ENCODE measurements at places on chromosomes 11 and 22.

GRCh38 chr11:128326791-128327190 is 260.6 kb downstream of the ETS1 start:
- no peaks in the 10 kb centered on the region for H3K36me3 ChIP-seq
- no peak overlapping the region for H3K4me3 ChIP-seq
- no peaks in the 10 kb centered on the region for H3K27me3 ChIP-seq
- no peak for DNase-seq

DNA sequence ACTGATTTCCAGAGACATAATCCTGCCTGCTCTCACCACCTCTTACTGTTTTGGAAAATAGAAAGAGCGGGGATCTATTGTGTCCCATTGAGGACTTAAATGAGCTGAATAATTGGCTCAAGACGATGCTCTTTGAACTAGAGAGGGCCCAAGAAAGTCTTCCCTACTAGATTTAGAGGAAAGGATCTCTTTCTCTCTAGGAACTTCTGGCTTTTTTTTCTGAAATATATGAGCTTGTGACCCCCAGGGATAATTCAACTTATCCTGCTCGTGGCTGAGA is 461.4 kb upstream of the KIRREL3 start:
- no peaks in the 10 kb centered on the region for H3K36me3 ChIP-seq
- peaks cover 52% of the 10 kb centered on the region for H3K27me3 ChIP-seq
- DNase-seq, result no peak
- H3K4me3 ChIP-seq, result no peak overlapping the region
- no peak overlapping the region for H3K27ac ChIP-seq

- no peaks in the 10 kb centered on the region for H3K4me1 ChIP-seq
- no peaks in the 10 kb centered on the region for H3K36me3 ChIP-seq
- H3K27me3 ChIP-seq, result no peaks in the 10 kb centered on the region
- DNase-seq, result no peak
Measured at GRCh38 chr22:37464181-37464580, 22.0 kb downstream of the MFNG start.

- 0 out of 2 replicates have a peak, but pooled peaks cover 3% of the 10 kb centered on the region for H3K36me3 ChIP-seq
- DNase-seq, result no peak
- peak overlapping the region; percentile 19 for H3K27ac ChIP-seq
- H3K4me1 ChIP-seq, result peaks cover 24% of the 10 kb centered on the region
- no peak overlapping the region for H3K4me3 ChIP-seq
Measured at GRCh38 chr11:46116007-46116711, 5.1 kb downstream of the PHF21A start.

GRCh38 chr11:116189408-116190170 is 583.2 kb downstream of the BUD13 start:
- peaks cover 41% of the 10 kb centered on the region for H3K27me3 ChIP-seq
- no peak overlapping the region for H3K27ac ChIP-seq
- no peak for DNase-seq

DNA sequence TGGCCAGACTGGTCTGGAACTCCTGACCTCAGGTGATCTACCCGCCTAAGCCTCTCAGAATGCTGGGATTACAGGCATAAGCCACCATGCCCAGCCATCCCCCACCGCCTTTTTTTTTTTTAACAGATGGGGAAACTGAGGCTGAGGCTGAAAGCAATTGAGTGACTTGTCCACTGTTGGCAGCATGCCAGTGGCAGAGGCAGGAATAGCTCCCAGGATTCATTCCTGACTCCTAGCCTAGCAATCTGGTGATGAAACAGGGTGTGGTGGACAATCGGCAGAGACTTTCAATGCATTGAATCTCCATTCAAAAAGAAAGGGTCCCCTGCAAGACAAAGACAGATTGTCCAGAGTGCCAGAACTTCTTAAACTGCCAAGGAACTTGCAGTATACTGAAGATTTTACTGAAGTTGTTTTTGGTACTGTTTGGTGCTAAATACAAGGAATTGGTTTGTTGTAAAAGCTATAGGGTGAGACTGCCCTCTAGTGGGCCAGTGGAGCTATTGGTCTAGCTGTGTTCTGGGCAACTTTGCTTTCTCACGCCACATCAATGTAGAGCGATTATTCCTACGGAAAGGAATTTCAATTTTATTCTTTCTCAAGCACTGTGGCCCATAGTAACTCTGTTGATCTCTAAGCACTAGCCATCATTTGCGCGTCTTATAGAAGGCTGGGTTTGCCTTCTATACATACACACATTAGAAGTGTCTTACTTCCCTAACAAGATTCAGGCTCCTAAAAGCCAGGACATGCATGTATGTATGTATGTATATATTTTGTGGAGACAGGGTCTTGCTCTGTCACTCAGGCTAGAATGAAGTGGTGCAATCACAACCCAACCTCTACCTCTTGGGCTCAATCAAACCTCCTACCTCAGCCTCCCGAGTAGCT is 21.0 kb downstream of the C22orf31 start:
- no peak overlapping the region for H3K4me3 ChIP-seq
- H3K27me3 ChIP-seq, result no peaks in the 10 kb centered on the region
- no peaks in the 10 kb centered on the region for H3K36me3 ChIP-seq
- H3K27ac ChIP-seq, result no peak overlapping the region
- peaks cover 22% of the 10 kb centered on the region for H3K4me1 ChIP-seq
- DNase-seq, result peak; percentile 44

GRCh38 chr11:76801225-76801624 is 18.1 kb downstream of the TSKU start:
- no peak for DNase-seq
- H3K27me3 ChIP-seq, result no peaks in the 10 kb centered on the region
- H3K27ac ChIP-seq, result 0 out of 2 replicates have a peak overlapping the region, but pooled peaks have one; percentile 22
- no peak overlapping the region for H3K4me3 ChIP-seq
- H3K4me1 ChIP-seq, result peaks cover 39% of the 10 kb centered on the region
- H3K36me3 ChIP-seq, result peaks cover 26% of the 10 kb centered on the region

GRCh38 chr22:46578251-46578823 is 40.9 kb upstream of the CELSR1 start:
- H3K27ac ChIP-seq, result no peak overlapping the region
- peaks cover 12% of the 10 kb centered on the region for H3K36me3 ChIP-seq
- peaks cover 45% of the 10 kb centered on the region for H3K4me1 ChIP-seq
- H3K27me3 ChIP-seq, result no peaks in the 10 kb centered on the region
- no peak for DNase-seq

DNA sequence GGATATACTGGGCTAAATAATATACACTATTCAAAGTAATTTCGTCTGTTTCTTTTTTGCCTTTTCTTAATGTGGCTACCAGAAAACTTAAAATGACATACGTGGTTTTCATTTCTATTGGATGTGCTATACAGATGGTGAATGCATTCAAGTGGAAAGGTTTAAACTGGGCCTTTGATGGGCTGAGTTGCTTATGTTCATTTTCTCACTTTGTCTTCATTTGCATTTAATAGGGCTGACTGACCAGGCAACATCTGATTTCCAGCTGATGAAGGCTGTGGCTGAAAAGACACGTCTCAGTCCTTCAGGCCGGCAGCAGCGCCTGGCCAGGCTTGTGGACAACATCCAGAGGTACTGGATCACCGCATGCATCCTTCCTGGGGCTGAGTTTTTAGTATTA is 27.9 kb downstream of the PIWIL4 start:
- H3K27me3 ChIP-seq, result no peaks in the 10 kb centered on the region
- peaks cover 4% of the 10 kb centered on the region for H3K4me1 ChIP-seq
- H3K4me3 ChIP-seq, result no peak overlapping the region
- no peaks in the 10 kb centered on the region for H3K36me3 ChIP-seq

DNA sequence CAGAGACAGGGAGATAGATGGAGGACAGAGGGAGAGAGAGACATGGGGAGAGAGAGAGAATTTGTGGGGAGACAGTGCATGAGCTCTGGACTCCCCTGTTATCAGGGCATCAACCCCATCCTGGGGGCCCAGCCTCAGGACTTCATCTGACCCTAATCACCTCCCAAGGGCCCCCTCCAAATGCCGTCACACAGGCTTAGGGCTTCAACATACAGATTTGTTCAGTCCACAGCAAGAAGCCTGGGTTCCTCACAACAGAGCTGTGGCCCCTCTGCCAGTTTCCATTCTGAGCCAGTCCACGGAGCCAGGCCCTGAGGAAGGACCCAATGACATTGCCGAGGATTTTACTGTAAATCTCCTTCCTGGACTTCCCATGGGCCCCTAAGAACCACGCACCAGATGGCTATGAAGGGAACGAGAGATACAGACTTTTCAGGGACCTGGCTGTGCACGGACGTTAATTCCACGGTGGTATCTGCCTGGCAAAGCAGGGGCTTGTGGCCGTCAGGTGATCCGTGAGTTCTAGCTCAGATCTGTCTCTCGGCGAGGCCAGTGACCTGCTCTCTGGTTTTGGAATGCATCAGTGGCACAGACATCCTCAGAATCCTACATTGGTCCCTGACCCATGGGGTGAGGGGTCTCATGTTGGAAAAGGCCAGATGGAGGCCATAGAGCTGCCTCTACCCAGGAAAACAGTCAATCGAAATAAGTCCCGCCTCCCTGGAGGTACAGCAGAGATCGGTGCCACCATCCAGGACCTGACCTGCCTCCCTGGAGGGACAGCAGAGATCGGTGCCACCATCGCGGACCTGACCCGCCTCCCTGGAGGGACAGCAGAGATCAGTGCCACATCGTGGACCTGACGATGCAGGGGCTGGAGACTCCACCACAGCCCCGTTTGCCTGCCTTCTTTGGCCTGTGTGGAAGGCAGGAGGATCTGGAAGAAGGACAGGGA is 8.7 kb upstream of the B4GALNT4 start:
- H3K36me3 ChIP-seq, result no peaks in the 10 kb centered on the region
- DNase-seq, result no peak
- no peaks in the 10 kb centered on the region for H3K4me1 ChIP-seq

DNA sequence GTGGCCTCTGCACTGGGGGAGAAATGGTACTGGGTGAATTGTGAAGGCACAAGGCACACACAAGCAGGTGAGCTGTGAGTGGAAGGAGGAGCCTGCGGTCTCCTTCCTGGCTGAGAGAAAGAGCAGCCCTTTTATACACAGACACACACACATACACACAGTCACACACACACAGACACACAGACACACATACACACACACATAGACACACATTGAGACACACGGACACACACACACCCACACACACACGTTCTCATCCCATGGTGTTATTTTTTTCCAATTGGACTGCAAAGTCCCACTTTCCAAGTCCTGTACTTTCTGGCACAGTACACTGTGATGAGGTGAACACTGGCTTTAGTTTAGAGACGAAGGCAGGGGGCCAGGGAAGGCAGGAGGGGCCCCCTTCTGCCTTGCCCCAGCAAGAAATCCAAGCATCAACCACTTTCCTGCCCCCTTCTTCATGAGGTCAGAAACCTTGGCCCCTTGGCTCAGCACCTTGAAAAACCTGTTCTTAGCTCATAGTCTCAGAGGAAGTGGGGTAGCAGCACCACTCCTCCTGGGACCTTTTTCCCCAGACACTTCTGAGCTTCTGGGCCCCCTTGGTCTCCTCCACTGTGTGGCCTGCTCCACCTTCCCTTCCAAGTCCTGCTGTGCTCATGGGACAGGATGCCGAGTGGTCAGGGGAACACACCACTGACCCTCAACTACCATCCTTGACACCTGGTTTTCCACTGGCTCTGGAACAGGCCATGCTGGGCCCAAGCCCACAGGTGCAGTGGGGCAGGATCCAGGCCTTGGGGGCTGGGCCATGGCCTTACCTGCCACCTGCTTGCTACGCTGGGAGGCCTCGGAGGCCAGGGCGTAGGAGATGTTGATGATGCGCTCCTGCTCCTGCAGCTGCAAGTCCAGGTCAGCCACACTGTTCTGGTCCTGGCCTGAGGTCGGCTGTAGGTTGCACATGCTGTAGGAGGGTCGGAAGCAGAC is 43.8 kb downstream of the C11orf58 start:
- H3K4me3 ChIP-seq, result no peak overlapping the region
- DNase-seq, result no peak
- no peak overlapping the region for H3K27ac ChIP-seq
- no peaks in the 10 kb centered on the region for H3K36me3 ChIP-seq
- H3K4me1 ChIP-seq, result peaks cover 19% of the 10 kb centered on the region

- H3K36me3 ChIP-seq, result no peaks in the 10 kb centered on the region
- no peak overlapping the region for H3K4me3 ChIP-seq
- H3K27me3 ChIP-seq, result no peaks in the 10 kb centered on the region
- DNase-seq, result no peak
- H3K27ac ChIP-seq, result no peak overlapping the region
Measured at GRCh38 chr11:10087186-10087922, 206.7 kb downstream of the SBF2 start.

GRCh38 chr11:103842795-103843194 is 193.6 kb upstream of the DDI1 start:
- DNase-seq, result no peak
- no peaks in the 10 kb centered on the region for H3K27me3 ChIP-seq
- H3K27ac ChIP-seq, result no peak overlapping the region
- H3K4me3 ChIP-seq, result no peak overlapping the region
- H3K36me3 ChIP-seq, result no peaks in the 10 kb centered on the region

All from PC-9 (cell line).